ENCODE measurements at places on chromosomes 13 and 19.
A peak's percentile ranks its signal among the peaks of the same experiment; 100 is the strongest.

DNA sequence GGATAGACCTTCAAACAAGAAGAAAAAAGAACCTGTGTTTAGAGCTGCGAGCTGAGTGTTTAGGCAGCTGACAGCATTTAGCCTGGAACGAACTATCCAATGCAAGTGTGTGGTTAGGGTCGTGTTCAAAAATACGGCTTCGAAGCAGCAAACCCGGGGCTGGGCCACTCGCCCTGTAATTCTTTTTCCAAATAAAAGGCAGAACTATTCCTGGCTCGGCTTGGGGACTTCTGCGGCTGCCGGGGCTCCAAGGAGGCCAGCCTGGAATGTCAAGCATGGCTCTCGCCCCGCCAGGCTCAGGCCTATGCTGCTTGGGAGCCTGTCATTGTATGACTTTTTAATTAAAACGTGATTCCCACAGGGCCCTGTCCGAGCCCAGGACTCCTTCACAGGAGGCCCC is 51.7 kb upstream of the KLF2 start:
- no peak for DNase-seq

DNA sequence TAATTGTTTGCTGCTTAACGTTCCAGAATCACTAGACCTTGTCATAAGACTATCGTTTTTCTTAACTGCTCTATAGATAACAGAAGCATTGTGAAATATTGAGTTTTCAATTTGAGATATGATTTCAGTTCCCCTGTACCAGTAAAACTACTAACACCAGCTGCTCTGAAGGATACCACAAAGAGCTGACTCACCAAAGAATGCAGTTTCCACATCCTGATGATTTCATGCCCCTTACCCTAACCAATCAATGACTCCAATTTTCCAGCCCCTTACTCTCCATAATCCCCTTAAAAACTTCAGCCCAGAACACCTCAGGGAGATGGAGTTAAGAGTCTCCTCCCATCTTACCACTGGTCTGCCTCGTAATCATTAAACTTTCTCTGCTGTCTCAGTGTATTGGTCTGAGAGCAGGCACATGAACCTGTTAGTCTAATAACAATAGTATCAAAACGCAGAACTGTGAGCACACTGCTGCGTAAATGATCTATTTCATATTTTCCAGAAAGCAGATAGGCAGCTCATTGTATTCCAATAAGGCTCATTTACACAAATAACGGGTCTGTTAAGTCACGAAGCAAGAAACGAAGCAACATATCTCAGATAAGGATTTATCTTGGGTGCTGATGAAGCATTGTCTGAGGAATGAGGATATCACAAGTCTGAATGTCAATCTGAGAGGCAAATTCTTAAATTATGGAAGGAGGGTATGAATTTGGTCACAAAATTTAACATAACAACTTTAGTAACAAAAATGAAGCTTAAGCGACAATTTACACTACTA is 14.1 kb upstream of the CCNA1 start:
- peak; percentile 15 for DNase-seq

- DNase-seq = no peak
Measured at GRCh38 chr19:18193388-18194180, 566 bp downstream of the MPV17L2 start.

- peak; percentile 15 for DNase-seq
Measured at GRCh38 chr19:776549-776948, 20.7 kb upstream of the PTBP1 start.

- no peak for DNase-seq
Measured at GRCh38 chr13:101065329-101065728, 351.0 kb downstream of the NALCN start.

- peak; percentile 88 for DNase-seq
Measured at GRCh38 chr19:10334588-10335351, 1.4 kb upstream of the RAVER1 start.

DNA sequence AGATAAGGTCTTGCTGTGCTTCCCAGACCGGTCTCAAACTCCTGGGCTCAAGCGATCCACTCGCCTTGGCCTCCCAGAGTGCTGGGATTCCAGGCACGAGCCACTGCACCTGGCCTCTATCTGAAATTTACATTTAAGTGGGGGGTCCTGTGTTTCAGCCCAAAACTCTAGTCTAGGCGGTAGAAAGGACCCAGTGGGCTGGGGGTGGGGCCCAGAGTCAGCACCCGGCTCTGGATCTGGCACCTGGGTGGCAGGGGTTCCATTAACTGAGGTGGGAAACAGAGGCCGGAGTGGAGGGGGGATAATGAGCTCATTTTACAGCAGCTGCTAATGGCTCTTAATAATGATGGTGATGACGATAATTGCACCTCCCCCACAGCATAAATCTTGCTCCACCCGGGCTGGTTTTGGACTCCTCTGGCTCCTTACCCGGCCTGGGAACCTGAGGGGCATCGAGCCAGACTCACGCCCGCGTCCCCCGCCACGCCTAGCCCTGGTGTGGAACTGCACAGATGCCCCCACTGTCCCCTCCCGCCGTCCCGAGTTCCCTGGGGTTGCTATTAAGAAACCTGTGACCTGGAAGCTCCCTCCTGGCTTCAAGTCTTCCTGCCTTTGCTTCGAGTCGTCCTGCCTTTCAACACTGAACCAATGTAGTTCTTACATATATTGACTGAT is 17.8 kb upstream of the KLF2 start:
- DNase-seq = no peak

- no peak for DNase-seq
Measured at GRCh38 chr13:112908342-112908741, 60.7 kb upstream of the MCF2L start.

GRCh38 chr19:33685541-33685940 is 63.8 kb downstream of the CHST8 start:
- DNase-seq = no peak

DNA sequence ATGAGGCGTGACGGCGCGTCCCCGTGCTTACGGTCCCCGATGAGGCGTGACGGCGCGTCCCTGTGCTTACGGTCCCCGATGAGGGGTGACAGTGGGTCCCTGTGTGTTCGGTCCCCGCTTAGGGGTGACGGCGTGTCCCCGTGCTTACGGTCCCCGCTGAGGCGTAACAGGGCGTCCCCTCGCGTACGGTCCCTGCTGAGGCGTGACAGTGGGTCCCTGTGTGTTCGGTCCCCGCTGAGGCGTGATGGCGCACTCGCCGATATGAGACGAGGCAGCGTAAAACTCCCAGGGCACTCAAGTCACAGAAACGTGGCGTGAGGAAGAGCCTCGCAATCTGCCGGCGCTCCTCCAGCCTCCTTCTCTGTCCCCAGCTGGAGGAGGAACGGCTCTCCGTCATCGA is 20.9 kb downstream of the CFAP97D2 start:
- no peak for DNase-seq

DNA sequence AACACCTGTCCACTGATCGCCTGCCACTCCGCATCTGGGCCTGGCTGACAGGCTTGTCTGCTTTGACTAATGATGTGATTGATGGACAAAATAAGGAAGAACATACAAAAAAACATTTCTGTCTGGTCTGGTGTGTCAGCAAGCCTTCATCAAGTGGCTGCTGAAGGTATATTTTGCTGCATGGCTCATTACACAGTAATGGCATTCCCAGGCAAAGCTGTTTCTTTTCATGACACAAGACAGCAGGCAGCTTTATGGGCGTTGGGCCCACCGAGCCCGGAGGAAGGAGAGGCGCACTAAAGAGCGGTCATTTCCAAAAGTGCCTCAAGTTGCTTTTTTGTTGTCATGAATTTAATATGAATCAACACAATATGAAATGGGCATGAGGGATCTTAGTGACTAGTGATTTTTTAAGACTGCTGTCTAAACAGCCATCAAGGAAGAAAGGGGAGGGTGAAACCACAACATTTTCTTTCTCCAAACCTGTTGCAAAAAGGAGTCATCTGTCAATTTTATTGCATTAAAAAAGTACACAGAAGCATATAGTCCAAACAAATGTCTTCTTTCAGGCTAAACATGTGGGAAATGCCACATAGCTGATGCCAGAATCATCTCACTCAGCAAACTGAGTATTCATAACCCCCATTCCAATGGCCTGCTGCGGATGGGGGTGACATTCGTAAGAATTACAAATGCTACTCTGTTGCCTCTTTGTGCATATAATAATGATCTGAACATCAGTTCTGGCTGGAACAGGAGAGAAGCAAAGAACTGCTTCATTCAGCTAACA is 476.6 kb downstream of the ZNF536 start:
- no peak for DNase-seq

DNA sequence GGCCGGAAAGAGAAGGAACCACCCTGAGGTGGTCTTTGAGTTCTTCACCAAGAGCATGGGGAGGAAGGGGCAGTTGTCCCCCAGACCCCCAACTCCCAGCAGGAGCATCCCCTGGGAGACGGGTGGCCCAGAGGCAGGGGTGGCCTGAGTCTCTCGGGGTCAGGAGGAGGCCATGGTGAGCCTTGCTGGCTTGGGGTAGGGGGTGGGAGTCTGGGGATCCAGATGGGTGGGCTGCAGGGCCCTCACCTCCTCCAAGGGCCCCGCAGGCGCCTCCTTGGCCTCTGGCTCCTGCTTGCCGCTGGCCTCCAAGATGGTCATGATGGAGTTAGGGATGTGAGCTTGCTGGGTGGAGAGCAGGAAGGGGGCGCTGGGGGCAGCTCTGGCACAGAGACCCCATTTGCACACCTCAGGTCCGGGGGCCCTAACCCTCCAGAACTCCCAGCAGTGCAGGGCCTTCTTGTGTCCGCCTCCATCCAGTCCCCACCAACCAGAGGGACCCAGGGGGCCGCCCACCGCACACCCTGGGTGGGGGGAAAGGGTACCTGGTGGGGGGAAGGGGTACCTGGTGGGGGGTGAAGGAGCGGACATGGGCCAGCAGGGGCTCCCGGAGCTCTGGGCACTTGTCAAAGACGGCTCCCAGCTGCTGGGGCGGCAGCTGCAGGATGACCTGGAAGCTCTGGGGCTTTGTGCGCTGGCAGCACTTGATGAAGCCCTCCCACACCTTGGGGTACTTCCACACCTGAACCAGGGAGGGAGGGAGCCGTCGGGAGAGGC is 1.3 kb upstream of the RSPH6A start:
- no peak for DNase-seq

DNA sequence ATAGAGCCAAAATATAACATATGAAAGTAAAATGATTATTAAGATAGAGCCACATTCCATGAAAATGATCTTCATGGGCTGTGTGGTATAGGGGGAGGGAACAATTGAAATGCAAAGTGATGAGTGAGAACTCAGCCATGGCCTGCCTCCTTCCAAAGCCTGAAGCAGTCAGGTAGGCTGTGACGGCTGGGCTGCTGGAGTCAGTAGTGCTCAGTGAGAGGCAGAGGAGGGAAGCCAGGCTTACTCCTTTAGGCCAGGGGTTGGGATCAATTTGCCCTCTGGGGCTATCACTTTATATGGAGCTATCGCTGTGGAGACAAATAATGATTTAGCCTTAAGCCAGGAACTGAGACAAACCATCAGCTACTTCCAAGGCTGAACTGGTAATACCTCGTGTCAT is 654.9 kb downstream of the FGF9 start:
- DNase-seq = no peak

DNA sequence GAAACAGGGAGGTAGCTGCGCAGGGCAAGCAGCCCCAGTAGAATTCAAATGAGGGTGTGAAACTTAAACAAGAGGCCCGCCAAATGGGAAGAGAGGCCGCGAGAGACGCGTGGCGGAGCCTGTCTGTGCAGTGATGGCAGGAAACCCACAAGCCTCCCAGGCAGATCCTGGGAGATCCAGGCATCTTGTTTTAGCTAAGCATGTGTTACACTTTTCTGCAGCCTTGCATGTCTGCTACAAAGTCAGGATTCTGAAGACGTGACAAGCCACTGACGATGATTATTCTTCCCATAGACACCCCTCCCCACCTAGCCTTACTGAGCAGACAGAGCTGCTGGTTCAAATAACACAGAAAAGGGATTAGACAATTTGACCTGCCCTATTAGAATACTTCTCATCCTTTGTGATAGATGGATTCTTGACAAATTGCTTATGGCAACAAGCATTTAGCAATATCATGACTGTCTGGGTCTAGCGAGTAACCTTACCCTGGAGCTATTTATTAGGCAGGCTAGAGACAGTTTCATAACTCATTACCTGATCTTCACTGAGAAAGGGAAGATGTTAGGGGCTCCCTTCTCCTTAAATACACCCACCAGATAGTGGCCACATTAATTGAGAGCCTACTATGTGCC is 185.2 kb upstream of the IRS2 start:
- no peak for DNase-seq

GRCh38 chr19:44607049-44607448 is 6.3 kb upstream of the IGSF23 start:
- no peak for DNase-seq

- no peak for DNase-seq
Measured at GRCh38 chr19:45745606-45746005, 12.4 kb downstream of the MEIOSIN start.

- no peak for DNase-seq
Measured at GRCh38 chr19:4367781-4368127, 24.4 kb downstream of the MPND start.

- no peak for DNase-seq
Measured at GRCh38 chr19:48461982-48462655, 6.7 kb downstream of the KCNJ14 start.

GRCh38 chr19:51473009-51473707 is 5.2 kb upstream of the CEACAM18 start:
- DNase-seq = peak; percentile 60

DNA sequence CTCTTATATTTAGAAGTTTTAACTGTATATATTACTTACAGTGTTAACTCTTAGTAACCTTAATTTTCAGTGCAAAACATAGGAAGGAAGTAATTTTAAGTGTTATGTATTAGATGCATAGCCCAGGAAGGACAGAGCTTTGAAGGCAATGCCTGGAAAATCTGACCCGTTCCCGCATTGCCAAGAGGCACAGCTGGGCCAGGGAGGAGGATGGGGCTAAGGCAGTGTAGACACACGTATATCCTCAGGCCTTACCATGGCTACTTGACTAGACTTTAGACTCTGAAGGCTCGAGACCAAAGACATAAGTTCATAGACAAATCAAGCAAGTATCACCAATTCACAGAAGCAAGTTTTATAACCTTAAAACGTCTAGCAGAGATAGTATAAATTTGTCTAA is 1944.2 kb downstream of the OLFM4 start:
- no peak for DNase-seq

- no peak for DNase-seq
Measured at GRCh38 chr19:44988273-44988672, 13.0 kb upstream of the RELB start.

DNA sequence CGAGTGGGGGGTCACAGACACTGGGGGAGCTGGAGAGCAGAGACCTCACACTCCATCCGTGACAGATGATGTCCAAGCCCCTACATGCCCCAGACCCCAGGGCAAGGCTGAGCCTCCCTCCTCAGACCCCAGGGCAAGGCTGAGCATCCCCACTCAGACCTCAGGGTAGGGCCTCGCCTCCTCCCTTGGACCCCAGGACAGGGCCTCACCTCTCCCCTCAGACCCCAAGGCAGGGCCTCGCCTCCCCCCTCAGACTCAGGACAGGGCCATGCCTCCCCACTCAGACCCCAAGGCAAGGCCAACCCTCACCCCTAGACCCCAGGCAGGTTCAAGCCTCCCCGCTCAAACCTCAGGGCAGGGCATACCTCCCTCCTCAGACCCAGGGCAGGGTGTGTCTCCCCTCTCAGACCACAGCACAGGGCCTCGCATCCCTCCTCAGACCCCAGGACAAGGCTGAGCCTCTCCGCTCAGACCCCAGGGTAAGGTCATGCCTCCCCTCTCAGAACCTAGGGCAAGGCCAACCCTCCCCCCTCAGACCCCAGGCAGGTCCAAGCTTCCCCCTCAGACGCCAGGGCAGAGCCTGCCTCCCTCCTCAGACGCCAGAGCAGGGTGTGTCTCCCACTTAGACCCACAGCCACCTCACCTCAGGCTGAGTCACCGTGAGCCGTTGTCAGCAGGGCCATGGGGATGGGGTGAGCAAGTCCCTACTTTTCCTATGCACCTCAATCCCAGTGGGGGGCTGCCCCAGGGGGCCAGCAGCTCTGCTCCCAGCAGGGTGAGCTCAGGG is 1.7 kb upstream of the S1PR4 start:
- no peak for DNase-seq

- DNase-seq = peak; percentile 75
Measured at GRCh38 chr13:62209529-62209928, 793.9 kb upstream of the PCDH20 start.
